ENCODE measurements at places on chromosomes 12 and 14.

- DNase-seq: no peak
These were observed 8.5 kb downstream of the VCPKMT start for GRCh38 chr14:50107850-50108249.

- no peak for DNase-seq
These were observed 86.0 kb downstream of the AEBP2 start for GRCh38 chr12:19525274-19525673.

- no peak for DNase-seq
These were observed 15.8 kb downstream of the FBXW8 start for GRCh38 chr12:116926283-116927243.

DNA sequence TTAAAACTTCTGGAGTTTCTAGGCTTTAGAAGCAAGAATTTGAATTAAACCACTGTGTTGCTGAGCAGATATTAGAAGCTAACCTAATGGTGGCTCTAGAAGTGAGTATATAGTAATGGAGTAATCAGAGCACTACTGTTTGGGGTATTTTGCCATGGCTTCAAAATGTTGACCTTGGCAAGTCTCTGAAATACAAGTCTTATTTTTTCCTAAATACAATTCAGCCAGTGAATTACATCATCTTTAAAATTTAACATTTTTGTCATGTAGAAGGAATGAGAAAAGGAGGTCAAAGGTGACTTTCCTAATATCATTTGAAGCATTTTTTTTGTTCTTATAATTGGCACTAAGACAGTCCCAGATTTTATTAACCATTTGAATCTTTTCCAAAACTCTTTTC lies 25.2 kb downstream of the PMCH start:
- DNase-seq: no peak

DNA sequence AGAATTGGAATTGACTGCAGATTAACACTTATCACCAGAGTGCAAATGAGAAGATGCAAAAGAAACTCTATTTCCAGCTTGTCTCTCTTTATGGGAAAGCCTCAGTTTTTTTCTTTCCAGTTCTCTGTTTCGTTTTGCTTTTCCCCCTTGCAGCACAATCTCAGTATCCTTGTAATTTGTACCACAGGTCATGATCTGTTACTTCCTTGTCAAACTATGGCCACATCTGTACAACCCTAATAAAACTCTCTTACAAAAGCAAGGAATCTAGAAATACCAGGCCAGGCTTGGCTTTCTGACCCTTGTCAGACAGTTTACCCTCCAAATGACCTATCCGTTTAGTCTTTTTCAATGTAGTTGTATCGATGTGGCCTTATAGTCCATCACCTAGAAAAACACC lies 33.9 kb downstream of the MYBPC1 start:
- no peak for DNase-seq

DNA sequence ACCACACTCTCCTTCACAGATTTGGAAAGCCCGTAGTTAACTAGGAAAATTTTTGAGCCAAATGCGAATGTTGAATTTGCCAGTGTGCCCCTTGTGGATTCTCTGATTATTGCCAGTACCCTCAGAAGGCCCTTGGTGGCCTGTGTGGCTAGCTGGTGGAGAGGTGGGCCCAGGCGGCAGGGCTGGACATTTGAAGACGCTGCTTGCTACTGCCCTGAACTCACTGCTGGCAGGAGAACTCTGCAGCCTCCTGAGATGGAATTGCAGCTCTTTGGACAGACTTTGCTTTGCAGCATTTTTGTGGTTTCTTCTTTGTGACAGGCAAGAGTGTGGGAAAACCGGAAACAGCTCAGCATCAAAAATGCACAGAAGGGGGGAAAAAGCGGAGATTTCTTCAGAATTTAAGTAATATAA lies 97.6 kb downstream of the TGFB3 start:
- DNase-seq: no peak

- no peak for DNase-seq
These were observed 1095.9 kb downstream of the TMEM121 start for GRCh38 chr14:106622200-106622745.

- DNase-seq: no peak
These were observed 41.2 kb upstream of the HDAC7 start for GRCh38 chr12:47860873-47861272.

All from stimulated activated CD4-positive, alpha-beta T cell treated with anti-CD3 and anti-CD28 coated beads, TNF-alpha, amount 100 ng/mL, for 4 hours (primary cell).